ENCODE measurements at places on chromosomes 13 and 19.

DNA sequence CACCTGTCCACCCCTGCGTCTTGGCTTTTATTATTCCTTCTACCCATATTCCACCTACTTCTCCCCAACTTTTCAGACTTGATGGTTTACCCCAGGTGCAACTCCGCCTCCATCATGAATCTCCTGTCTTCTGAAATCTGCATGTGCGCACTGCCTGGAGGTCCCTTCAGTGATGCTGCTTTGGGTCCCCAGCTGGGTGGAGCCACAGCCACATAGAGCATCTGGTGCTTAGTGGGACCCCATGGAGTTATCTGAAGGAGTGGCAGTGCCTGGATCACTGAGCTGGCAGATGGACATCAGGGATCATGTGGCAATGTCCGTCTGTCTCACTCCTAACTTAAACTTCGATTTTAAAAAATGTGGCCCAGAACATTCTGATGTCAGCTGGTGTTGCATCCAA, 13.5 kb downstream of the ZNF536 start:
- no peak for DNase-seq

DNA sequence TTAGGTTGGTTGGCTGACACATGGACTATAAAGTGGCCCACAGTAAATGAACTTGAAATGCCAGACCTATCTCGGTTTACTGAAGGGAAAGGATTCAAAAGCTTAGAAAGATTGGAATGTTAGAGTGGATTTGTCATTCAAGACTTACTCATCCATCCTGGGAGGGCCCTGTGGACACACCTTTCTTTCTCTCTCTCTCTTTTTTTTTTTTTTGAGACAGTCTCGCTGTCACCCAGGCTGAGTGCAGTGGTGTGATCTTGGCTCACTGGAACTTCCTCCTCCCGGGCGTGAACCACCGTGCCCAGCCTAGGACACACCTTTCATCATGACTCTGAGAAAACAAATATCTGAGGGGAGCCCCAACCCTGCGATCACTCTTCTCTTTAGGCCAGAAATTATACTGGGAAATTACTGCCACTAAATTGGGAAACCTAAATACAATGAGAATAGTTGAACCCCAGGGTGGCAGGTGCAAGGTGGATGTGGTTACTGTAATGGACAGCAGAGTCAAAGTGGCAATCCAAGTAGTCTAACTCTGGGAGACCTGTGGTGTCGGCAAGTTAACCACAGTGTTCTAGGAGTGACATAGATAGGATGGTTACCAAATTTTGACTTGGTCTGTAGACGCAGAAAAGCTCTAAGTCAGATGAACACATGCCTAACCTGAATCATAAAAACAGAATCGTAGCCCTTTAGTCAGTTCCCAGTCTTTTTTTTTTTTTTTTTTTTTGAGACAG, 47.1 kb upstream of the ZMYM5 start:
- no peak for DNase-seq

- DNase-seq: no peak
These were observed 7.3 kb downstream of the OPA3 start for GRCh38 chr19:45577111-45577905.

DNA sequence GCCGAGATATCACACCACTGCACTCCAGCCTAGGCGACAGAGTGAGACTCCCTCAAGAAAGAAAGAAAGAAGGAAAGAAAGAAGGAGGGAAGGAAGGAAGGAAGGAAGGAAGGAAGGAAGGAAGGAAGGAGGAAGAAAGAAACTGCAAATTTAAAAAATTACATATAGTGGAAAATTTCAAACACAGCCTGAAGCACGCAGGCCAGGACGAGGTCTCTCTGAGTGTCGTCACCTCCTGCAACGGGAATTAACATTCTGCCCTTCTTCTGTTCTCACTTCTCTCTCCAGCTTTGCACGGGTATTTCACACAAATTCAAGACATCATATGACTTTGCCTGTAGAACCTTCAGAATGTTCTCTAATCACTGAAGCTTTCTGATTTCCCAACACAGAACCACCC, 108.2 kb downstream of the GNG7 start:
- DNase-seq: peak; percentile 20

DNA sequence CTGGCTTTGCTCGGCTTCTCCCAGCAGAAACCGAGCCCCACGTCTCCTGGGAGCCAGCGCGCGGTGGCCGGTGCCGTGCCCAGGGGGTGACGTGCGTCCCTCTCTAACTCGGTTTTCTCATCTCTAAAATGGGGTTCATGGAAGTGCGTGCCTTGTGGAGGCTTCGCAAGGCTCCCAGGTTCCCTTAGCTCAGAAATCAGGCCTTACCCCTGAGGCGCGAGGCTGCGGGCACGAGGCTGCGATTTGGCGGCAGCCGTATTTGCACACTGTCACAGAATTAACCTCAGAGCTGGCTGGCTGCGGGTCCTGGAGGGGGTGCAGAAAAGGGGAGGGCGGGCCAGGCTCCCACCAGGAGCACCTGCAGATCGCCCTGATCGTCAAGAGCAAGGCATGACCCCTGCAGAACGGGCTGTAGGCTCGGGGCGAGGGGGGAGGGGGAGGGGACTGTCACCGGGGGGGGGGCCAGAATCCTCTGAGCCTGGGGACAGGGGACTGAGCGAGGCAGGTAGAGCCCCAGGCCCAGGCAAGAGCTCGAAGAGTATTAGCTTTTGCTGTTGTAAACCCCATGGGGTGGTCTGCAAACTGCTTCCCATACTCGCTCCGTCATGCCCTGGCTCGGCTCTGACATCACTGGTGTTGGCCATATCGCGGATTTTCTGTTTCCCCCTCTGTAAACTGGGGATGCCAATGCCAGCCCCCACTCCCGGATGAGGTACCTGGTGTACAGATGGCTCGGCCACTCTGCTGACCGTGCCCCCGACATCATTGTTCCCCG, 62.2 kb downstream of the CCNE1 start:
- no peak for DNase-seq

GRCh38 chr19:47074621-47075020, 26.2 kb upstream of the TMEM160 start:
- no peak for DNase-seq

DNA sequence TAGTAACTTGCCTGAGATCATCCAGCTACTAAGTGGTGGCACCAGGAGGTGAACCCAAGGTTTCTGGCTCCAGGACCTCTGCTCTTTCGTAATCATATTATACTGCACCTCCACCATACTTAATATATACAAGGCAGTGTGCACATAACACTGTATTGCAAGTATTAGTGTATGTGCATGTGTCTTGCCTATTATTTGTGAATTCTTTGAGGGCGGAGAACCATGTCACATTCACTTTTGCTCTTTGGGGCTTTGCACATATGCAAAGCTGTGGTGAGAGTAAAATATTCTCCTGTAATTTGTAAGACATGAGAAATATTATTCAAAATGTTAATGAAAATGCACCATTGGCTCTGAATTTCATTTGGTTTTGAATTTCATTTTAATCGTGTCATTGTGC, 78.6 kb downstream of the DGKH start:
- DNase-seq: no peak

- peak; percentile 1 for DNase-seq
These were observed 338.1 kb downstream of the RFC3 start for GRCh38 chr13:34155931-34156607.

- peak; percentile 96 for DNase-seq
These were observed 12.6 kb downstream of the XRCC1 start for GRCh38 chr19:43562698-43563241.

DNA sequence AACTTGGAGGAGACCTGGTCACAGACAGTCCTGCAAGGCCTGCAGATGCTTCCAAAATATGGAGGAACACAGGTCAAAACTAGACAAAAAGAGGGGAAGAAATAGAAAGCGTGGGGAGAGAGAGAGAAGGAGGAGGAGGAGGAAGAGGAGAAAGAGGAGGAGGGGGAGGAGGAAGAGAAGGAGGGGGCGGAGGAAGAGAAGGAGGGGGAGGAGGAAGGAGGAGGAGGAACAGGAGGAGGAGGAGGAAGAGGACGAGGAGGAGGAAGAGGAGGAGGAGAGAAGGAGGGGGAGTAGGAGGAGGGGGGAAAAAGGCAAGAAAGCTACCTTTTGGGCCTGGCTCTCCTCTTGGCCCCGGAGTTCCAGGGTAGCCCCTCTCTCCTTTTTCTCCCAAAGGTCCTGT, 105.8 kb downstream of the COL4A1 start:
- no peak for DNase-seq

DNA sequence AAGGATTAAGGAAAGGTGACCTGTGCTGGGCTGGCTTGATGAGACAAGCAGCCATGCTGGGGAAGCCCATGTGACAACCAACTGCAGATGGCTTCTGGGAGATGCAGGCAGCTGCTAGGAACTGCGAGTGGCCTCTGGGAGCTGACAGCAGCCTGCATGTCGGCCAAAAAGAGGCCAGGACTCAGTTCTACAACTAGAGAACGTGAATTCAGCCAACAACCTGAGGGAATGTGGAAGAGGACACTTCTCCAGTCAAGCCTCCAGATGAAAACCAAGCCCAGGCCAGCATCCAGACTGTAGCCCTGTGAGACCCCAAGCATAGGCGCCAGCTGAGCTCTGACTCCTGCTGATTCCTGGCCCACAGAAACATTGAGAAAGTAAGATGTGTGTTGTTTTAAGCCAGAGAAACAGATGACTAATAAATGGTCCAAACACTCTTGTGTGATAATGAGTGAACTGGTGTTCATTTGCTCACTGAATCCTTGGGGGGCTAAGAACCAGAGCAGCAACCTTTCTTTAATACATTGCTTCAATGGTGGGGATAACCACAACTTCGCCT, 45.0 kb downstream of the SLC7A1 start:
- DNase-seq: no peak

DNA sequence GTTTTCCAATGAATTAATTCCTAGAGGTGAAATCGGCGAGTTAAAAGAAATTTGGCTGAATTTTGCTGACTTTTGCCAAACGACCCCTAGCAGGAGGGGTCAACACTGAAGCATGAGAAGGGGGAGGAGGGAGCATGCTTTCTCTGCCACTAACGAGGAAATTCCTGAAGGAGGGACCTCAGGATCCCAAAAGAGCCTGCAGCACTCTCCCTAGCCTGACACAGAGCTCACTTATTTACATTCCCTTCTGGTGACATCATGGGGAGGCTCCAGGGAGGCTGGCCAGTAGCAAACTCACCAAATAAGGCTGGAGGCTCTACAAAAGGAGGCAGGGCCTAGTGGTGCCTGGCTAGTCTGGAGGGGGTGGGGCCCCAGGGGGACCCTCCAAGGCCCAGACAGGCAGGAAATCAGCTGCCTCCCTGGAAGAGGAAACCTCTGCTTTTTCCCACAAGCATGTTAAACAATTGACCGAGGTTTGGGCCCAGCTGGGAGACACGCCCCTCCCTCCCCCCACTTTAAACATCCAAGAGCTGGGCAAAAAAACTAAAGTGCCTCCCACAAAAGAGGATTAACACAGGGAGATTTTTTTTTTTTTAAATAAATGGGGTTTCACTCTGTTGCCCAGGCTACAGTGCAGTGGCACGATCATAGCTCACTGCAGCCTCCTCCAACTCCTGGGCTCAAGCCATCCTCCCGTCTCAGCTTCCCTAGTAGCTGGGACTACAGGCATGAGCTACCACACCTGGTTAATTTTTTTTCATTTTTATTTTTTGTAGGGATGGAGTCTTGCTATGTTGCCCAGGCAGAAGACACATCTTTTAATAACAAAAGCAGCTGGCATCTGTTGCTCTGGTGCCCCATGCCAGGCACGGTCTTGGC, 2.1 kb downstream of the DAPK3 start:
- no peak for DNase-seq

GRCh38 chr13:101655435-101655834, 203.0 kb downstream of the ITGBL1 start:
- no peak for DNase-seq

DNA sequence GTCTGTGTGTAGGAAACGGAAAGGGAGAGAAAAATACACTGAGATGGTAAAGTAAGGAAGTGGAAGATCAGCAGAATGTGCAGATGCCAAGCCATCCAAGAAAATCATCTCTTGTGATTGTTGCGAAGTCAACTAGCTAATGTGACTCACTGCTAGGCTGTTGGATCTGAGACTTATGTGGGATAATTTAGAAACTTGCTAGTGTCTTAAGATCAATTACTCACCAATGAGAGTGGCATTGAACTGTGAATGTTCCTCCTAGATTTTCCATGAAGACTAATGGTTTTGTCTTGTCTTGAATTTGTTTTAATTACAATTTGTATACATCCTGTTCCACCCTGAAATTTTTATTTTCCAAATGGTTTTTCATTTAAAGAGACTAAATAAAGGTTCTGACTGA, 771.6 kb downstream of the EFNB2 start:
- DNase-seq: no peak

DNA sequence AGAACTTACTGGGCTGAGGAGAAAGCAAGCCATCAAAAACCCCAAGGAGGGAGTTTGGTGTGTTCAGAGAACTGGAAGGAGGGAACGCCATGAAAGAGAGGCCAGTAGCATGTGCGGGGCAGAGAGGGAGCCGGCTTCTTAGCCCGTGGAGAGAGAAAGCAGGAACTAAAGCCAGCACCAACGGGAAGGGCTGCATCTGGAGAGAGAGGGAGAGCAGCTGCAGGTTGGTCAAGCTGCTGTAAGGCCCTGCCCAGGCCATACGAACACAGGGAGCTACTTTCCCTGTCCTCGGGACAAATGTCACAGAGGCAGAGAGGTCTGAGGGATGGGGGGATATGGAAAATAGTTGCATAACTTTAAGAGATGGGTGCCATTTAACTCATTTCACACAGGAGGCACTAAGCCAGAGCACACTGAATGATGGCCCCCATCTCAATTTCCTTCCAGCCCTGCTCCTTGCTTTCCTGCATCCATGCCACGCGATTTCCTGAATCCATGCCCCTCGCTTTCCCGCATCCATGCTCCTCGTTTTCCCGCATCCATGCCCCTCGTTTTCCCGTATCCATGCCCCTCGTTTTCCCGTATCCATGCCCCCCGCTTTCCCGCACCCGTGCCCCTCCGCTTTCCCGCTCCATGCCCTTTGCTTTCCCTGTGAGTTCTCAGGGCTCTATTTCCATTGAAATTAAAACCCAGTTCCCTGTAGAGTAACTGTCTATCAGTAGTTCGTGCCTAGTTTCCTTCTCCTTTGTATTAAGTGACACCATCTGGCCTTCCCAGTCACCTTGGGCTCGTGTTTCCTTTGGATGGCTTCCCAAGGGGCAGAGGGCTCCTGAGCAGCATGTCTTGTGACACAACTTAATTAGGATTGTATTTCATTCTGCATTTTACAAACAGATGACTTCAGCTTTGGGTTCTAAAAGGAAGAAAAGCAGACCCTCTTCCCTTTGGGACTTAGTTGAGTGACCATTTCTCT, 31.5 kb upstream of the TPT1 start:
- DNase-seq: no peak

GRCh38 chr13:78700121-78700910, 41.4 kb upstream of the OBI1 start:
- DNase-seq: no peak
